ENCODE measurements at places on chromosomes 16 and 17.

GRCh38 chr17:71985111-71986039 lies 135.4 kb upstream of the SOX9 start:
- DNase-seq: no peak

DNA sequence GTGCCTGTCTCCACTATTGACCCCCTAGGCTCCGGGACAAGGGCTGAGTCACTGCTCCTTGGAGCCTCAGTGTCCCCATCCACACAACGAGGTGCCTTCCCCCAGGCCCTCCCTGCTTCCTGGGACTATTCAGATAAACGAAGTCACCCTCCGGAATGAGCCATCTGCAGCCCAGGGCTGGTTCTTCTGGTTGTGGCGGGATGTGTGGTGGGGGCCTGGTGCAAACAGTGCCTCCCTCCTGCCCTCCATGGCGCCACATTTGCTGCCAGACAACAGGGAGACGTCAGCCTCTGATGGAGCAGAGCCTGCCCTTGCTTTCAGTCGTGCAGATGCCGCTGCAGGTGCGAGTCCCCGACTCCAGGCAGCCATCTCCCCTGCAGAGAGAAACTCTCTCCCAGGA lies 5.1 kb upstream of the KRT16 start:
- no peak for DNase-seq

DNA sequence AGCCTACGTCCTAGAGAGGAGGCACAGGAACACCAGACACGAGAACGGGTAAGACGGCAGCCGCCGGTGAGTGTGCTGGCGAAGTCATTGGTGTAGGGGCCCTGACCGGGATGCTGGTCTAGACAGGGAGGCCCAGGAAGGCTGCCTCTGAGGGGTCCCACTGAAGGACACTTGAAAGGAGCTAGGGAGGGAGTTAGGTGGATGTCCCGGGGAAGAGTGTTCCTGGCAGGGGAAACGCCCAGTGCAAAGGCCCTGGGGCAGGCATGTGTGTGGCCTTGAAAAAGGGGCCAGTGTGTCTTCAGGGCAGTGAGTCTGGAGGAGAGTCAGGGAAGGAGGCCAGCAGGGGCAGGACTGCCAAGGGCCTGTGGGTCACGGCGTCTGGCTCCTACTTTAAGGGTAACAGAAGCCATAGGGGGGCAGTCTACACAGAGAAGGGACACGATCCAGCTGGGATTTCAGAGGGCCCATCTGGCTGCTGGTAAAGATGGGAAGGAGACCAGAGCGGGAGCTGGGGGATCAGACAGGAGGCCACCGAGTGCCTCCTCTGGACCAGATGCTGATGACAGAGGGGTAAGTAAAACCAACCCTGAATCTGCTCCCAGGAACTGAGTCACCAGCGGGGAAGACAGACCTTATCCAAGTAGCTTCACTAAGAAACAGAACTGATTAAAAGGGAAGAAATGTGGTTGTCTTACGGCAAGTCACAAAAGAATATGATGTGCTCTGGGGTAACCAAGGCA lies 115.9 kb downstream of the LITAF start:
- DNase-seq: no peak

DNA sequence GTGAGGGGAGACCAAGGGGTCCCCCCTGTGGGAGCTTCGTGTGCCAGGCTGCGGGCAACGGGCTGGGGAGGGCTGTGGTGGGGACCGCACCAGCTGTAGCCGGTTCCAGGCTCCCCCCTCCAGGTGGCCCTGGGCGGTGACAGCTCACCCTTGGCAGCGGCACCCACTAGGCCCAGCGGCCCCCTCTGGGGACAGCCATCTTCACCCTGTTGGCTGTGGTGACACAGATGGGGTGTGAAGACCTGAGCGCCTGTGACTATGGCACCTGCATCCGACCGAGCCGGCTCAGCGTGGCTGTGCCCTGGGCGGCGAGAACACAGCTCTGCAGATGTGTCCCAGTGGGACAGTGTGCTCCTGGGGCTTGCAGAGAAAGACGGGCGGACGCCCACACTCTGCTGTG lies 1.1 kb upstream of the C1QTNF8 start:
- DNase-seq: no peak

- DNase-seq: no peak
These were observed 321.0 kb downstream of the CPPED1 start for GRCh38 chr16:12482455-12483220.

GRCh38 chr16:10981697-10982216 lies 37.4 kb downstream of the CLEC16A start:
- no peak for DNase-seq

GRCh38 chr16:55062442-55062841 lies 131.8 kb downstream of the IRX5 start:
- no peak for DNase-seq

DNA sequence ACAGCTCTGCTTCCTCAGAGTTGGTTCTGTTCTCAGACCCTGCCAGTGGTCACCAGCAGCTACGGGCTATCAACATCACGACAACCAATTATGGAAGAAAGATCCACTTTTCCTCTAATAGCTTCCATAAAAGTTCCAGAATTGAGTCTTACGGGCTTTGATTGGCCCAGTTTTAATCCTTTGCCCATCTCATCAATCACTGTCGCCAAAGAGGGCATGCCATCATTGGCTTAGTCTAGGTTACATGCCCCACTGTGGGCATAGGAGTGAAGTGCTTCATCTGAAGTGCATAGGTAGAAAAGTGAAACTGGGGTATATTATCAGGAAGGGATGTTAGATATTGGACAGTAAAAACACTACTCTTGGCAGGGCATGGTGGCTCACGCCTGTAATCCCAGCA lies 76.6 kb upstream of the DHX40 start:
- DNase-seq: no peak

- DNase-seq: no peak
These were observed 14.1 kb downstream of the AKAP1 start for GRCh38 chr17:57099165-57099564.

DNA sequence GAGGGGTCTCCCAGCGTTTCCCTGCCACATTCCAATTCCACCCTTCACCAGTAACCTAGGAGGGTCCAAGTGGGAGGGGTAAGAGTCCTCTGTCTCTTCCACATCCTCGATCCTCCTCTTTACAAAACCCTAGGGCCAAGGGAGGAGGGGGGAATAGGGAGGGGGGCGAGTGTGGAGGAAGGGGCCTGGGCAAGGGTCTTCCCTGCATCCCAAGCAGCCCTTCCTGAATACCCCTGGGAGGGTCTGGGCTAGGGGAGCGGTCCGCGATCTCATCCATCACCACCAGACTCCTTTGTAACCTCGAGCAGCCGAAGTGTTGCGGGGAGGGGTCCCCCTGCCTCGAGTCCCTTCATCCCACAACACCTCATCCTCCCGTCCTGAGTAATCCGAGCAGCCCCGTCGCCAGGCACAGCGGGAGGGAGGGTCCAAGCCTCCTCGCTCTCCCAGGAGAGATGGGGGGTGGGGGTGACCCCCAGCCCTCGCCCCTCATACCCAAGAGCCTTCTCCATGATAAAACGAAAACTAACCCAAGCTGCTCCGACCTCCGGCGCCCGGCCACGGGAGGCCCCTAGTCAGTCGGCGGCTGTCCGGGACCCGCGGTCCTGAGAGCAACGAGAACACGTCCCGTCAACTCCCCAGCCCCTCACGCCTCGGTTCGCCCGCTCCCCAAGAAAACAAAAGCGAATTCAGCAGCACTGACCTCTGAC lies 502 bp downstream of the SMPD3 start:
- no peak for DNase-seq

DNA sequence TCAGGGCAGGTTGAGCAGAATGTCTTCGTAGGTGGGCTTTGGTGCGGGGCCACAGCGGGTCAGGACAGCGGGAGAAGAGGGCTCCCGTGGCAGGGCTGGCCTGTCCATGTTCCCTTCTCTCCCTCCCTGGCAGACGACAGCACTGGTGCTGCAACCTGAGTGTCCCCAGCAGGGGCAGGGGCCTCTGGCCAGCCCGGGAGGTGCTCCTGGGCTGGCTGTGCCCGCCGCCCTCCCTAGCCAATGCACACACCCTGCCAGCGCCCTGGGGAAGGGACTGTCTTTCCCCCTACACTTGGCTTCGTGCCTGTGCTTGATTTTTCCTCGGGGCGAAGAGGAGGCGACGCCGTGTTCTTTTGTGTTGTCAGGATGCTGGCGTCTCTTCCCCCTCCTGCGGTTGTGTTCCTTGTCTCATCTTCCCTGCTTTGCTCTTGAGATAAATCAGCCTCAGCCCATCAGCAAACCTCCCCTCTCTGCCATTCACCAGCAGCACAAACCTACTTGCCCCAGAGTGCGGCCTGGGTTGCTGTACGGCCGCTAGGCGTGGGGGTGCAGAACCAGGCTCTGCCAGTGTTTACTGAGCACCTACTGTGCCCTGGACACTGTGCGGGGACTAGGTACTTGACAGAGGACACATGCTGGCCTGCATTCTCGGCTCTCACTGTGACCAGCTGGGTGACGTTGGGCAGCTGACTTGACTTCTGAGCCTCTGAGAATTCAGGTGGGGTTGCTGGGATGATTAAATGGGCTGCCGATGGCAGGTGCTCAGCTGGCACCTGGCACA lies 237.3 kb upstream of the CIBAR2 start:
- no peak for DNase-seq

DNA sequence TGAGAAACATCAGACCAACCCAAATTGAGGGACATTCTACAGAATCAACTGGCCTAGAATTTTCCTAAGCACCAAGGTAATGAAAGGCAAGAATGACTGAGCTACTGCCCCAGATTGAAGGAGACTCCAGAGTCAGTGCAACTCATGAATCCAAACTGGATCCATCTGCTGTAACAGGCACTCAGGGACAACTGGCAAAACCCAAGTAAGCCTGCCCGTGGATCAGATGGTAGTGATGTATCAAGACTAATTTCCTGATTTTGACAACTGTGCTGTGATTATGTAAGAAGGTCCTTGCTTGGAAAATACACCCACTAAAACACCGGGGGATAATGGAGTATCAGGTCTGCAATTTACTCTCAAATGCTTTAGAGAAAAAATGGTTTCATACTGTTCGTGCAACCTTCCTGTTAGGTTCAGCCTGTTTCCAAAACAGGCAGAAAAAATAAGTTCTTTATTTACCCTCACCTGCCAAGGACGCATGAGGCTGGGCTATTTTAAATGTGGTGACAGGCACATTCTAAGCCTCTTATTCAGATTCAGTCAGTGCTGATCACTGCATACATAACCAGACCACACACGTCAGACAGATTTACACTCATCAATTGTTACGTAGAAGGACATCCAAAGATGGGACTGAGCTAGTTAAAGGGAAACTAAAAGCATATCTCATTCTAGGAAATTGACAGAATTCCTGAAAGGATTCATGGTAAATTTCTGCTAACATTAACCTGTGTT lies 7.0 kb downstream of the MBTPS1 start:
- no peak for DNase-seq

DNA sequence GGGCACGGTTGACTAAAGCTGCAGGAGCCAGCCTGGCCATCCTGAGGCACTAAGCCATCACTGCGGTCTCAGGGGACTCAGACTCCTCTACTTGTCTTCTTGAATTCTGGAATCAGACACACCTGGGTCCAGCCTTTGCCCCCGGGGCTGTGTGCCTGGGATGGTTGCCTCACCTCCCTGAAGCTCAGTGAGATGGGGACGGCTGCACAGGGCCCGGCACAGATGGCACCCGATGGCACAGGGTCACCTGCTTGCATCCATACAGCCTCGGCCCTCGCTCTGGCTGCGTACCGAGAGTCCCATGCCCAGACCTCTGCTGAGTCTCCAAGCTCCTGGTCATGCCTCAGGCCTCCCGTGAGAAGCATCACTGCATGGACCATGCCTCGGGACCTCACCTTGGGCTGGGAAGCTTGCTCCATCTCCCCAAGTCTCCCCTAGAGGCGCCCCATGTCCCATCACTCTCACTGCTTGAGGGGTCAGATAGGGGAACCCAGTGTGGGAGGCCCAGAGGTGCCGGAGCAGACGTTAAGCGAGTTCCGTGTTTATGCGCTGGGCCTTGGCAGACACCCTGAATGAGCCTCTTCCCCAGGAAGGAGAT lies 316.3 kb downstream of the SEC14L1 start:
- DNase-seq: no peak

- DNase-seq: no peak
These were observed 46.3 kb downstream of the MRC2 start for GRCh38 chr17:62673614-62674362.

- no peak for DNase-seq
These were observed 568.6 kb upstream of the KIF2B start for GRCh38 chr17:53253956-53254597.

DNA sequence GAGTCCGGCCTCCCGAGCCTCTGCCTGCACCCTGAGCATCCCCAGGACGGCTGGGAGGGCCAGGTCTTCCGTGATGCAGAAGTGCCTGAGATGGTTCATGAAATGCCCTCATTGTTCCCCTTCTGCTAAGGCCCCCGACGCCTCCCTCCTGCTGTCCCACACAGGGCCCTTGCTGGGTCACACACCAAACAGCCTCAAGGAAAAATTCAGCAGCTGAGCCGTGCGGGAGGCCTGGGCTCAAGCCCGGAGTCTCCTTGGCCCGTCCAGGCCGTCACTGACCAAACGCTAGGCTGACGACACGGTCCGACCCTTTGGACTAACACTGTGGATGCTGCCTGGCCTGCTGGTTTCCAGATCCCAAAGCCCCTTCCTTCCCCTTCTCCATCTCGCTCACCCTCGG lies 90.2 kb downstream of the RTN4RL1 start:
- no peak for DNase-seq

GRCh38 chr17:76643553-76644148 lies at the start of gene ST6GALNAC1:
Gene ST6GALNAC1 (minus strand): TSS chr17:76643757. CDS start chr17:76643638, 119 bp downstream.
- no peak for DNase-seq

- DNase-seq: no peak
These were observed 167.7 kb upstream of the KCNJ16 start for GRCh38 chr17:69907132-69907847.

- no peak for DNase-seq
These were observed 646 bp downstream of the KIF22 start for GRCh38 chr16:29790949-29791844.

GRCh38 chr16:27704252-27704651 lies 154.3 kb downstream of the KATNIP start:
- DNase-seq: no peak

DNA sequence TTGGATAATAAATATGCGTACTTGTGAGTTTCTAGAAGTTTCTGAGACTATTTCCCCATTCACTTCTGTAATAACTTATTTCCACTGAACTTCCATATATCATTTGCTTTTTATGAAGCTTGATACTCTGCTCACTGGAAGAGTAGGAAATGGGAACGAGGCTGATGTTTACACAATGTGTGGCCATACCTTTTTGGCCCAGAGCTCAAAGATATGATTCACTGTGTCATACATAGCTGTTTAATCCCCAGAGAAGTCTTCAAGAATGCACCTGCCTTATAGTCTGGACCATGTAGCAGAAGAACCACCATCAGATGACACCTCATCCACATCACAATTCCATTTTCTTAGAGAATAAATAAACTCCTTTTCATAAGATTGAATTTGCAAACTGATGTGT lies 40.3 kb upstream of the TEKT3 start:
- DNase-seq: no peak

DNA sequence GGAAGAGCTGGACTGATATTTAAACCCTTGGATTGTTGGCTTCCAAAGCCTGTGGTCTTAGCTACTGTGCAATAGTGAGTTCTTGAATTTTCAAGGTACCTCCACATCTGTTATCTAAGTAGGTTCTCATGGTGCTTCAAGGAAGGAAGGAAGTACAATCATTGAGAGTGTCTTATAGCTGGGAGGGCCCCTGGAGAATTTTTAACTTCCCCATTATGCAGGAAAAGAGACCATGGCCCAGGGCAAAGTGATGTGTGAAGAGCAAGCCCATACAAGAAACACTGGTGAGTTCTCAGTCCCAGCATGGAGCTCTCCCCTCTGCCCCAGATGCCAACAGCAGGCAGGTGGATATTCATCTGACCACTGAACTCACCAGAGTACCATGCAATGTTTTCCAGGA lies 169.0 kb upstream of the IRX6 start:
- no peak for DNase-seq
